ENCODE measurements at places on chromosomes 6 and 20.

- no peak for DNase-seq
Observed at GRCh38 chr6:155163601-155164000, 100.2 kb upstream of the CLDN20 start.

DNA sequence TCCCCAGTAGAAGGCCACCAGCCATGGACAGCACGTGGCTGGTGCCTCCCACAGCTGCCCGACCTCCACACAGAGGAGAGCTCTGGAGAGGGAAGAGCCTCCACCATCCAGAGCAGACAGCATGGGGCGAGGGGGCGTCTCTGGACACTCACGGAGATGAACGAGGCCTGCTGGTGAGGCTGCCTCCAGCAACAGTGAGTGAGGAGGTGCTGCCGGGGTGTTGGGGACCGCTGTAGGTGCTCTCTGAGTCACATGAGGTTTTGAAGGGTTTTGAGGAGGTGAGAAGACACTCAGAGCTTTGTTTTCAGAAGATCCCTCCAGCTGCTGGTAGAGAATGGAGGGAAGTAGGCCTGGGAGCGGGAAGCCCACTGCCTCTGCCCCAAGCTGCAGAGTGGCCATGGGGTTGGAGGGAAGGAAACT, 65.6 kb downstream of the THBS2 start:
- no peak for DNase-seq

- DNase-seq: no peak
Observed at GRCh38 chr6:25831532-25832306, at the start of gene SLC17A1. SLC17A1 (minus strand) TSS chr6:25832052; CDS start chr6:25830557, 1,495 bp downstream.

- no peak for DNase-seq
Observed at GRCh38 chr6:53461696-53462095, 83.2 kb downstream of the GCLC start.

- DNase-seq: no peak
Observed at GRCh38 chr20:63518351-63518861, 2.2 kb upstream of the PPDPF start.

DNA sequence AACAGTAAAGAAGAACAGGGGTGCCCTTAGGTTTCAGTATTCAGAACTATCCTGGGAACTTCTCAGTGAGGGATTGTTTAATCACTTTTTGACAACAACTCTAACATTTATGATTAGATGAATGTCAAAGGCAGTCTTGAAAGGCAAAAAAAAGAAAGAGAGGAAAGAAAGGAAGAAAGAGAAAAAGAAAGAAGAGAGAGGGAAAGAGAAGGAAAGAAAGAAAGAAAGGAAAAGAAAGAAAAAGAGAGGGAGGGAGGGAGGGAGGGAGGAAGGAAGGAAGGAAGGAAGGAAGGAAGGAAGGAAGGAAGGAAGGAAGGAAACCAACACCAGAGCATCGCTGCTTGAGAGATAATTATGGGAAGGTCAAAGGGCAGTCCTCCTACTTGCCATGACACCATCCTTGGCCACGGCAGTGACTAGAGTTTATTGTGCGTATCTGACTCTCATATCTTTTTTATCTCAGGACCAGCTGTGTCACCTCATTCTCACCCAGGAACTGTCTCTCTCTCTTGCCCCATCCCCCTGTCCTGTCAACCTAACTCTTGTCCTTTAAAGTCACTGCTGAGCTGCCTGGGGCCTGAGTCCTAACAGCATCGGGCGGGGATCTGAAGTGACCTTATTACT, 96.8 kb upstream of the ATXN1 start:
- no peak for DNase-seq

DNA sequence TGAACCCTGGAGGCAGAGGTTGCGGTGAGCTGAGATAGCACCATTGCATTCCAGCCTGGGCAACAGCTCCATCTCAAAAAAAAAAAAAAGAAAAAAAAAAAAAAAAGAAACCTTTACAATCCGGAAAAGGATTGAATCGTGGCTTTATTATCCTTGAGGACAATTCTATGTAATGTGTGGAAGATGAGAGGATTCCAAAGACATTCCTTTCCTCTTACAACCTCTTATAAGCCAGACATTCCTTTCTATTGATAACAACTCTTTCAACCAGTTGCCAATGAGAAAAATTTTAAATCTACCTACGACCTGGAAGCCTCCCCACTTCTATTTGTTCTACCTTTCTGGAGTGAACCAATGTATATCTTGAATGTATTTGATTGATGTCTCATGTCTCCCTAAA, 91.2 kb upstream of the EEF1E1 start:
- no peak for DNase-seq

DNA sequence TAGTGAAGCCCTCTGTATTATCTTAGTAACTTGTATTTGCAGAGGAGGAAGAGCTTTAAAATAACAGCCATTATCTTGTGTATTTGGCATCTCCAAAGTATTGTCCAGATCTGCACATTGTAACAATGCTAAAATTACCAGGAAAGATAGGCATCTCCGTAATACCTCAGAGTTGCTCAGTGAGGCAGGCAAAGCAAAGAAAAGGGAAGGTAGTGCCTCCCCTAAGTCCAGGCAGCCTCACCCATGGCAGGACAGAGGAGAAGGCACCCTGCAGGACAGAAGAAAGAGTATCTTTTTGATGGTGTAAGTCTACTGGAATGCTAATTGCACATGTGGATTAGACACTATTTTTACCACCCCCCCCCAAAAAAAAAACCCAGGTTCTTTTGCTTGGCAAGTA, 13.6 kb upstream of the SSTR4 start:
- no peak for DNase-seq

GRCh38 chr6:85676086-85676729, 33.5 kb upstream of the SYNCRIP start:
- DNase-seq: no peak

DNA sequence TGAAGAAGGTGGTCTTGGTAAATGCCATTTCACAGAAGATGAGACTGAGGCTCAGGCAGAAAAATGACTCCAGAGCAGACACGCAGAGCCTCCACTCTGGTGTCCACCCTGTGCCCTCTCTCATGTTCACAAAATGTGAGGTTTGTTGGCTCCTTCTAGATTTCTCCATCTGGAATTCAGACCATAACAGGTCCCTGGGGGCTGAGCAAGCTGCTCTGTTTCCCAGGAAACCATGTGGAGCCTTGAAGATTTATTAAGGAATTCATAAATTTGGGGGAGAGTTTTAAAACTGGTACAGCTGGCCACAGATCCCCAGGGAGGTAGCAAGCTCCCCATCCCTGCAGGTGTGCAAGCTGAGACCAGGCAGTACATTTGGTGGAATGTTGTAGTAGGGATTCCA, 38.8 kb upstream of the SIRPA start:
- DNase-seq: no peak

- DNase-seq: no peak
Observed at GRCh38 chr6:118939683-118940082, 4.7 kb upstream of the MCM9 start.

- DNase-seq: no peak
Observed at GRCh38 chr6:139334806-139335446, 39.5 kb downstream of the CITED2 start.

- DNase-seq: no peak
Observed at GRCh38 chr20:24211972-24212371, 223.4 kb upstream of the GGTLC1 start.

DNA sequence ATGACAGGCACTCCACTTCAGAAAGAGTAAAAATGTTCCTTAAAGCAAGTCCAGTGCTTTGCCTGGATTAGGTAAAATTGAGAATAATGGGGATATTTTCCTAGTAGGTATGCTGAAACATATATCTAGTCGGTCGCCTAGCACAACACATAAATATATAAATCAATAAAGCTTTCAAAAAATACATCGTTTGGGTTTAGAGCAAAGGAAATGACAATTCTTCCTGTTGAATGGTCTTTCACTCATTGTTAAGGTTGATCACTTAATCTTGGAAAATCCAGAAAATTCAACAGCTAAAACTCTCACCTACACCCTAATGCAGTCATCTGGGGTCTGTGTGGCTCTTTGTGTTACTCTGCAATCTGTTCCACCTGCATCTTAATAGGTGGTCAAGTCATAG, 13.9 kb downstream of the HAO1 start:
- no peak for DNase-seq

DNA sequence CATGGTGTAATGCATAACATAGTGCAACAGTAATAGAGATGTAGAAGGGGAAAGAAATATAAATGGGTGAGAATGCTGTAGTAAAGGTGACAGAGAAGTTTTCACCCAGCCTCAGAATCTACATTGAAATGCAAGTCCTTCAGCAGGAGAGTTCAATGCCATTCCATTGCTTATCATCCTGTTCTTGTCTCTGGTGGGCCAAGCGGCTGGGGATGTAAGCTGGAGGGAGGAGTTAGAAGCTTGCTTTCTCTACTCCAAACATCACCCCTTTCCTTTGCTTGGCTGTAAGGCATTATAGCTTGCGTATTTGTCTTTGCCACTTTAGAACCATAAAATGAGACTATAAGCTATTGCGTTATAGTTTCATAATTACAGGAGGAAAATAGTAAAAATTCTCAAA, 2.2 kb upstream of the FUT9 start:
- no peak for DNase-seq

DNA sequence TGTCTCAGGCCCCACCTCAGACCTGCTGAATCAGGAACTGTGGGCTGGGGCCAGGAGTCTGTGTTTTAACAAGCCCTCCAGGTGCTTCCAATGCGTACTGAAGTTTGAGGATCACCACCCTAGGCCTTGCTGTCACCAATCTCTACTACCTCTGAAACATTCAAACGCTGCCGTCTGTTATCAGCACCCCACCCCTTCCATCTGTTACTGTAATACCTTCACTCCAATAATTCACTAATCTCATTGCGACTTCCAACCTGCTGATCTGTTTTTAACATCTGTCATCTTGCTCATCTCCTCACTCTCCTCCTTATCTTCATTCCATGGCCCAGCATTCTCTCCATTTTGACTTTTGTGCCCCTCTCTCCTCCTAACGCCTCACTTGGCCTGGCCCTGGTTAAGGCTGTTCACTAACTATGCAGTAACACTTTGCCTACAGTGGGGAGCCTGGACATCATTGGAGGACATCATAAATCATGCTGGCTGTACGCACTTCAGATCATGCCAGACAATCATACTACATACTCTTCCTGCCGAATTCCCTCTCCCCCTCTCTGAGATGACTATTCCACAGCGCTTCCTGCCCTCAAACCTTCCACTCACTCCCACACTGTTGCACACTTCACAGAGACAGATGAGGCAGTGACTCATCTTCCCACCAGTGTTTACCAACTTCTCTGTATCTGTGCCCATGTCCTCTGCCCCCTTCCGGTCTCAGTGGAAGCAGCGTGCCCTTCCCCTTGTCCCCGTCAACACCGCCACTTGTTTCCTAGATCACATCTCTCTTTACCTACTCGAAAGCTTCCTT, 3.0 kb upstream of the GUCA1B start:
- DNase-seq: no peak

All from NCI-H1417 treated with DMSO at 0.1 percent for 48 hours (cell line).